ENCODE measurements at places on chromosomes 1 and 21.
A peak's percentile ranks its signal among the peaks of the same experiment; 100 is the strongest.

- DNase-seq, result no peak
Measured at GRCh38 chr1:218779341-218780100, 394.2 kb upstream of the LYPLAL1 start.

- DNase-seq, result no peak
Measured at GRCh38 chr1:10637400-10637799, 159.0 kb downstream of the CASZ1 start.

DNA sequence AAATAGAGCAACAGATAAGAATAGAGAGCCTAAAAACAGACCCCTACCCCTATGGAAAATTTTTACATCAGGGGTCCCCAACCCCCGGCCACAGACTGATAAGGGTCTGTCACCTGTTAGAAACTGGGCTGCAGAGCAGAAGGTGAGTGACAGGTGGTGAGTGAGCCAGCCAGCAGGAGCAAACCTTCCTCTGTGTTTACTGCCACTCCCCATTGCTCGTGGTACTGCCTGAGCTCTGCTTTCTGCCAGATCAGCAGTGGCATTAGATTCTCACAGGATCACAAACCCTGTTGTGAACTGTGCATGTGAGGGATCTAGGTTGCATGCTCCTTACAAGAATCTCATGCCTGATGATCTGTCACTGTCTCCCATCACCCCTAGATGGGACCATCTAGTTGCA lies 174.1 kb downstream of the FOXD2 start:
- DNase-seq, result no peak

- DNase-seq, result no peak
Measured at GRCh38 chr1:101485712-101486111, 248.9 kb downstream of the S1PR1 start.

GRCh38 chr1:203362720-203363025 lies 11.8 kb upstream of the FMOD start:
- DNase-seq, result no peak

DNA sequence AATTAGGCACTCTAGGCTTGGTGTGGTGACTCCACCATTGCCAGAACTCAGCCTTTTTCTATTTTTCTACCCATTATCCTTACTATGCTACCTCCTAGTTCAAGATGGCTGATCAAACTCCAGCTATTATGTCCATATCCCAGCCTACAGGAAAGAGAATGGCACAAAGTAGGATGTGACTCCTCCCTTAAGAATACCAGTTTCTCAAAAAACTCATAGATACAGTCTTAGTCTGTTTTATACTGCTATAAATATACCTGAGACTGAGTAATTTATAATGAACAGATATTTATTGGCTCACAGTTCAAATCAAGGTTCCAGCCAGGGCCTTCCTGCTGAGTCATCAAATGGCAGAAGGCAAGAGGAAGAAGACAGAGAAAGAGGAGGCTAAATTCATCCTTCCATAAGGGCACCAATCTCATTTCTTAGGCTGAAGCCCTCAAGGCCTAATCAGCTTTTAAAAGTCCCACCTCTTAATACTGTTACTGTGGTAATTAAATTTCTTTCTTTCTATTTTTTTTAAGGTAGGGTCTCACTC lies 542.8 kb upstream of the BEND5 start:
- no peak for DNase-seq

GRCh38 chr1:207499573-207499972 lies 3.6 kb downstream of the CR1 start:
- peak; percentile 58 for DNase-seq

DNA sequence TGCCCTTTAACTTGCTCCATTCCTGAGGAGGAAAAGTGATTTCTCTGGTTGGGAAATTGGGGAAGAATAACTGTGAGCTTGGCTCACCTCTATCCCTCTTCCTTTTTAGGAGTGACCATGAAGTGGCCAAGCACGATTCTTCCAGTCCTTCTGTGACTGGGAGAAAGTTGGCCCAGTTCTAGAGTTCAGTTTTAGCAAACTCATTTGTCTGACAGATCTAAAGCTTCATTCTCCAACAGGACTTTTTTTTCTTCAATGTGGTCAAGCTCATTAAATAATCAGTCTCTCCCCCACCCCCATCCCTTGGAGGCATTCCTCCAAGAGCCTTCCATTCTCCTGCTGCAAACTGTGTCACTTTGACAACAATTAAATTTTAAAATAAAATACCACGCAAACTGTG lies 6.4 kb upstream of the AGL start:
- DNase-seq, result no peak

DNA sequence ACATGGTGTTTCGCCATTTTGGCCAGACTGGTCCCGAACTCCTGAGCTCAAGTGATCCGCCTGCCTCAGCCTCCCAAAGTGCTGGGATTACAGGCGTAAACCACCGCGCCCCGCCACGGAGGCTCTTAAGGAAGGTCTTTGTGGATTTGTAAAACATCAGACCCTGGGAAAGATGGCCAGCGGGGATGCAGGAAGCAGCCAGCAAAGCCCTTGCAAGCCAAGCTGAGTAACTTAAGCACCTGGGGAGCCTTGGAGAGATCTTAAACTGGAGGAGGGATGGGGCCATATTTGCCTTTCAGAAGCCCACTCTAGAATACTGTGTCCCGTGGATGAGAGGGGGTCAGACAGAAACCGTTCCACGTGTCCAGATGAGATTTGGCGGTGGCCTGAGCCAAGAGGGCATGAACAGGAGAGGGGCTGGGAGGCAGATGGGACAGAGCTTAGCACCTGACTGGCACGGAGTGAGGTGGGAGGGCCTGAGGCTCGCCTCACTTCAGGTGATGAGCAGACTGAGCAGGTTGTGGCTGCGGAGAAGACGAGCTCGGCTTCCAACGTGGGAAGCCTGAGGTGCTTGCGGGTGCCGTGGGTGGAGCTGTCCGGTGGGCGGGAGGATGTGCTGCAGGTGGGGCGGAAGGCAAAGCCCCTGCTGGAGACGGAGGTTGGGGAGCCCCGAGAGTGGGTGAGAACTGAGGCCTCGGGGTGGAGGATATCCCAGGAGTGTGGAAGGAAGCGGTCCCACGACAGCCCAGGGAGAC lies 11.7 kb downstream of the C1orf216 start:
- DNase-seq, result no peak

DNA sequence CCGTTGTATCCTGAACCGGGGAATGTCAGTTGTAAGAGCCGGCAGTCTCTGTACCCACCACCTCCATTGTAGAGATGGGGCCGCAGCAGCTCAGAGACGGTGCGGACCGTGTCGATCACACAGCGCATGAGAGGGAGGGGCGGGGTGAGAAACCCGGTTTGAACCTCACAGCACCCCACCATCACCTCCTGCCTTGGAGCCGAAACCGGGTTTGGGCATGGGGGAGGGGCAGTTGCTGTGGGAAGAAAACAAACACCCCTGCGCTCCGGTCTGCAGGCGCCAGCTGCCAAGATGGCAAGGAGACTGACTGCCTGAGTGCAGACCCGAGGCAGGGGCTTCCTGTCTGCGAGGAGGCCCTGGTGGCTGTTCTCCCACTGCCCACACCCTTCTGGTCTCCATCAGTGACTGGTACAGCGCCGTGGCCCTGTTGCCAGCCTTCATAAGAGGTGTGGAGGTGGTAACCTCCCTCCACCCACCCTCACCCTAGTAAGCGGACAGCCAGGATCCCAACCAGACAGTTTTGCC lies 69.2 kb upstream of the SSBP3 start:
- DNase-seq, result no peak

DNA sequence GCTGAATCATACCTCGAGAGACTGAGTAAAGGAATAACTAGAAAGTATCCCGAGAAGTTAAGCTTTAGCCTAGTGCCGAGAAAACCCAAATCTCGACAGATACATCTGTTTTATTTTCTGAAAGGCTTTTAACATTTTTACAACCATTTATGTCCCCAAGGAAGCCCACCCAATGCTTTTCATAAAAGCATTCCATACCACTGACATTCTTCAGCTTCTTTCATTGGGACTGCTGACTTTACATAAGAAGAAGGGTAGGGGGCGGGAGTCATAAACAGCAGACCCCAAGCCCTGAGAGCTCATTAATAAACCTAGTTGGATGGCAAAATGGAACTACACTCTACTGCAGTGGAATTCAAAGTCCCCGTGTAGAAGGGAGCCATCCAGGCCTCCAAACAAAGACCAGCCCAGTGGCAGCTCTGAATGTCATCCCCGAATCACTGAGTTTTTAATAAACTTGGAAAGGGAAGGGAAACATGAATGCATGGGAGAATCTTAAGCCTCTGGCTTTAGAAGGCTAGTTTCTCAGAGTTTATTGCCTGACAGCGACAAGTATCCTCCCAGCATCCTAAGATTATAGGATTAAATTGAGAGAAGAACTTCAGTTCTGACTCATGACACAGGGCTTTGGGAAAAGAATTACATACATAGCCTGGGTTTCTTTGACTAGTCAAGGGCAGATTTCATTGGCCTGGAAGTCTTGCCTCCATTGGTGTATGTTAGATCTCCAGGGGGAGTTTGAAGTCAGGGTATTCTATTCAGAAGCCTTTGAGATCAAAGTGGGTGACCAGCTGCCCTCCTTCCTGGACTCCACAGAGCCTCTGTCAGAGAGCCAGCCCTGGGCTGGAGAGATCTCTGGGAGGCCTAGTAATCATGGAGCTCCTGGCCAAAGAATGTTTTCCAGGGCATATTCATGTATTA lies 3.7 kb downstream of the ATF3 start:
- DNase-seq, result no peak

- peak; percentile 39 for DNase-seq
Measured at GRCh38 chr1:6822530-6823359, 37.5 kb downstream of the CAMTA1 start.

DNA sequence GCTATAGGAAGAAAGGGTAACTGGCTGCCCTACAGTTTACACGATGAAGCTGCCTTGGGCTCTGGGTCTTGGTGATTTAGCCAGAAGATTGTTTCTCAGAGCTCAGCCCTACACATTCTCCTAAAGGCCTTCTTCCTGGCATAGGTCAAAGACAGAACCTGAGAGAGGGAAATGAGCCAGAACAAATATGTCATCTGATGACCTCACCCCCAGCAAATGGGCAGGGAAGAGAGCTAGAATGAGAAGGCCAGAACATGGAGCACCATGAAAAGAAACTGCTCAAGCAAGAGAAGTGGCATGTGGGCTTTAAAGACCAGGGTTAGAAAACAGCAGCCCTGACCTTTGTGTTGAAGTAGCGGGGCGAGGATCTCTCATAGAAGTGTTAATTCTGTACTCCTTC lies 5.5 kb upstream of the ILDR2 start:
- no peak for DNase-seq

DNA sequence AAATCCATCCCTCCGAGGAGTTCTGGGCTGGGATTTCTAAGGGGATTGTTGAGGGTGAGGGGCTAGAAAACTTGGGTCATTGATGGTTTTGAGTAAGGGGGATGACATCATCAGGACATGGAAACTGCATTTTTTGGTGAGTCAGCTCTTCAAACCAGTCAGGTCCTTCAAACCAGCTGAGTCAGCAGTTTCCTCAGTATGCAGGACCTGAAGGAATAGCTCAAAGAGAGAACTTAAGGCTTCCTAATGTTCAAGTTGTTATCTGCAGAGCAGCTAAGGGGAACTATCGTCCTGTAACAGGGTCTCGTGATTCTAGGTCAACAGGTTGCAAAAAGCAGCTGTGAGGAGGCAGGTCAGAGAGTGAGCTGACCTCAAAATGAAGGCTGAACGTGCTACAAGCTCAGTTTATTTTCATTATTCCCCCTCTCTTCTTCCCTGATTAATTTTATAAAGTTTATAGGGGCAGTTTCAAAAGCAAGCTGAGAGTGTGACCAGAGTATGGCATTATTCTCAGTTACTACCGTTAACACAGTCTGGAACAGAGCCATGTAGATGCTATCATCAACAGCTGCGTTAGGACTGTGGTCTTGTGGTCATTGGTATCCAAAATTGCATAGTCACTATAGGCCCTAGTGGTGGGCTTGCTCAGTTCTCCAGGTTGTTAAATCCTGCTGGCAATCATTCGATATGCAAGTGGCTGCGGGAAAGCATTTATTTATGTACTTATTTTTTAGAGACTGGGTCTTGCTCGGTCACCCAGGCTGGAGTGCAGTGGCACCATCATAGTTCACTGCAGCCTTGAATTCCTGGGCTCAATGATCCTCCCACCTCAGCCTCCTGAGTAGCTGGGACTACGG lies 10.7 kb upstream of the SDC3 start:
- DNase-seq, result no peak

GRCh38 chr21:28177124-28177523 lies 815.6 kb downstream of the LTN1 start:
- no peak for DNase-seq

- no peak for DNase-seq
Measured at GRCh38 chr1:191886977-191887376, 271.3 kb upstream of the RGS18 start.

GRCh38 chr1:17790383-17791054 lies 35.4 kb downstream of the ACTL8 start:
- no peak for DNase-seq

DNA sequence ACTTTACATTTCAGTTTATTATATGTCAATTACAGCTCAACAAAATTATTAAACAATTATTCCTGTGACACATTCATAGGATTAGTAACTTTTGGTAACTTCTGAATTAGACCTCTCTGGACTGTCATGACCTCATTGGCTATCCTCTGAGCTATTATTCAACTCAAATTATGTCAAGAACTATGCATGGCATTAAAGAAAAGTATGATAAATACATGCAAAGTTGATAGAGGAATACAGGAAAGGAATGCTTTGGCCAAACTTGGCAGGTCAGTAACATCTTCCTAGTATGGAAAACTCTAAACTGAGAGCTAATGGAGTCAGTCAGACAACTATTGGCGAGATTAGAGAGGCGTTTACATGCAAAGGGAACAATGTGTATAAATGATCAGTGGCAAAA lies 158.4 kb downstream of the DUSP10 start:
- DNase-seq, result no peak

DNA sequence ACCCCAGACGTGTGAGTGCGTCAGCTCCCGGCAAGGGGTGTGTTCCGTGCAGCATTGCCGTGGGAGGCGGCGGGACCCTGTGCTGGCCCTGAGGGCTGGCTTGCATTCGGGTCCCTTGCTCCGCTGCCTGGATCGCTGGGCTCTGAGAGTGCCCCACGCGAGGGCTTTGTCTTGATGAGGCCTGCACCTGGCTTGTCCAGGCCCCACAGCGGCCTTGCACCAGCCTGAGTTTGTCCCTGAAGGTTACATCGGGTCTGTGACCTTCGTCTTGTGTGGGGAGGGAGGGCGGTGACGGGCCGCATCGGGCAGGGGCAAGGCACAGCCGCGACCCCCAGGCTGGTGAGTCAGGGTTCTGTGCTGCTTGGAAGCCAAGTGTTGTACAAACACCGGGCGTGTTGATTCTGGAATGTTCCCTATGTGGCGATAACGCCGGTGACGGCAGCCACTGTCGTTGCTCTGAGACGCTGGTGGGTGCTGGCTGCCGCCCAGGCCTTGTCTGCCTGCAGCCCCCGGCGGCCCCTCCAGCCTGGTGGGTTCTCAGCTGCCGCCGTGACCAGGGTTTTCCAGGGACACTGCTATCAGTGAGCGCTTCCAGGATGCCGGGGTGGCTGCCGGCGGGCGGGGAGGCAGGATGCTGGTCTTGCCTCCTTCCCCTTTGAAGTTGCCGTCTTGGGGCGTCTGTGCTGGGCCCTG lies 42.9 kb downstream of the SLX9 start:
- DNase-seq, result no peak

GRCh38 chr1:31667065-31667785 lies 22.5 kb upstream of the PEF1 start:
- DNase-seq, result no peak

GRCh38 chr1:198079432-198079951 lies 77.3 kb upstream of the NEK7 start:
- no peak for DNase-seq
